ENCODE measurements at places on chromosomes 16 and 17.
A peak's percentile ranks its signal among the peaks of the same experiment; 100 is the strongest.

DNA sequence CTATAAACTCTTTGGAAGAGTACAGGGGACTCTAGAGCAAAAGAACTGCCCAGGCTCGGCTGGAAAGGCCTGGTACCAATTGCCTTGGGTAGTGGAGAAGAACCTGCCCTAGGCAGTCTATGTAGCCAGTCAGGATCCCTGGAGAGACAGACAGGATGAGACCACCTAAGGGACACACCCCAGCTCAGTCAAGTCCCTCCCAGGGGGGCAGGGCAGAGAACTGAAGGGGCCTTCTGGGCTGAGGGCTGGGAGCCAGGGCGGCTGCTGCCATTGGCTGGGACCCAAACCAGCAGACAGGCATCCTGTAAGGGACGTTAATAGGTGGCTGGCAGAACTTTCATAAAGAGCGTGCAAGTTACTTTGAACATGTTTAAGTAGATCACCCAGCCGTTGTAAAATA lies 12.8 kb upstream of the SLC38A8 start:
- no peak for DNase-seq

GRCh38 chr16:84254062-84254461 lies 14.2 kb upstream of the KCNG4 start:
- DNase-seq = no peak

- DNase-seq = no peak
Observed at GRCh38 chr17:57160624-57161023, 75.6 kb downstream of the AKAP1 start.

GRCh38 chr17:32998111-32998886 lies 6.7 kb downstream of the SPACA3 start:
- peak; percentile 35 for DNase-seq

DNA sequence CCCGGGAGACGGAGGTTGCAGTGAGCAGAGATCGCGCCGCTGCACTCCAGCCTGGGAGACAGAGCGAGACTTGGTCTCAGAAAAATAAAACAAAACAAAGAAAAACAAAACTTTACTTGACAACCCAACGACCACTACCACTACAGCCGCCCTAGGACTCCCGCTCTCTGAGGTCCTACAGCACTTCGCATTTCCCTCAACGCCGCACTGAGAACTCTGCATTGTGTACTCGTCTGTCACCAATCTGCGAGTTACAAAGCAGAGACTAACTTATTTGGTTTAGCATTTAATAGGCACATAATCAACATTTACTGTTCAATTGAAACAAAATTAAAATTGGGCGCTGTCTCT lies 479 bp upstream of the ZNF207 start:
- no peak for DNase-seq

DNA sequence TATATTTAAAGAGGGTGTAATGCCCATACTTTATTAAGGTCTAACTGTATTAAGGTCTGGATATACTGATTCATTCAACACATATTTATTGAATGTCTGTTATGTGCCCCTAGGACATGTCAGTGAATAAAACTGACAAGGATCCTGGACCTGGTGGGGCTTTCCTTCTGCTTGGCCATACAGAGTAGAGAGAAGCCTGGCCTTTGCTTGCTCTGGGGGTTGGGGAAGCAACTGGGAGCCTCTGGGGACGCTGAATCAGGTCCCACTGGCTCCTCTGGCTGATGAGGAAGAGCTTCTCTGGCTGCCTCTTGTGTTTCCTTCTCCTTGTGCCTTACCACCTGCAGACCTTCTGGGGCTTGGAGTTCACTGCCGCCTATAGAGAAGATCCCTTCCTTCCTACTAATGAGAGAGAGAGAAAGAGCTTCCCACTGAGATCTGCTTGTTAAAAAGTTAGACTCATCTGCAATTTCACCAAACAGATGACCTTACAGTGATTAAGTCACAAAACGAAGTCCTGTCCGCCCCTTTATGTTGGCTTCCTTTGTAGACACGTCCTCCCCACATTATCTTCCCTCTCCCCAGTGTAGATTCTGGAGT lies 49.7 kb downstream of the MSI2 start:
- DNase-seq = no peak

- peak; percentile 28 for DNase-seq
Observed at GRCh38 chr16:495127-495748, 32.3 kb upstream of the CAPN15 start.

GRCh38 chr16:56108724-56109123 lies 82.6 kb upstream of the GNAO1 start:
- peak; percentile 27 for DNase-seq

DNA sequence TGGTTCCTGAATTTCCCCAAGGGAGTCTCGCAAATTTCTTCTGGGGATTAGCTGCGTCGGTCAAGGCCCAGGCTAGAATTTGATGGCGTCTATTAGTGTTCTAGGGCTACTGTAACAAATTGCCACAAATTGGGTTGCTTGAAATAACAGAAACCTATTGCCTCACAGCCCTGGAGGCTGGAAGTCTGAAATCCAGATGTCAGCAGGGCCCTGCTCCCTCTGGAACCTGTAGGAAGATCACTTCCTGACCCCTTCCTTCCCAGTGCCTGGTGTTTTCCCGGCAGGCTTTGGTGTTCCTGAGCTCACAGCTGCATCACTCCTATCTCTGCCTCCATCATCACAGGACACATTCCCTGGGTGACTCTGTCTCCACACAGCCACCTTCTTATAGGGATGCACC lies 24.4 kb downstream of the DHRS7C start:
- no peak for DNase-seq

DNA sequence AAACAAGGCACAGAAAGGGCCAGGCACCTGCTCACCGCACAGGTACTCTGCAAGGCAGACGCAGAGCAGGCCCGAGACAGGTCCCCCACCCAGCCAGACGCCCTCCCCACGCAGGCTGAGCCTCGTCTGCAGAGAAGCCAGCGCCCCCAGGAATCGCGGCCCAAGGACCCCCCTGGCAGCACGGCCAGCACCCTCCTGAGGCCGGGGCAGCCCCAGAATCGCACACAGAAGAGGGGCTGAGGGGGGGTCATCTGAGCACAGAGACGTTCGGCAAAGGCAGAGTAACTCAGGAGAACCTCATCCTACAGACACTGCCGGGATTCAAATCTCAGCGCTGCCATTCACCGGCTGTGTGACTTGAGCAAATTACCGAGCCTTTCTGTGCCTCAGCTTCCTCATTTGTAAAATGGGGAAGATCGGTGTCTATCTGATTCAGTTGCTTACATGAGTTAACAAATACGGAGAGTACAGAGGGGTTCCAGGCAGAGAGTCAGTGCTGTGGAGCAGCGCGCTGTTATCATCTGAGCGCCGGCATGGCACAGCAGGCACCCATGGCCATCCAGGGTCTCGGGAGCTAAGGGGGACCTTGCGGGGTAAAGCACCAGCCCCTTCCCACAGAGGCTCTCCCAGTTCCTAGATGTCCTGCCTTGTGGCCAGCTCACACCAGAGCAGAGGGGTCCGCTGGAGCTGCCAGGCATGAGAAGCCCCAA lies 10.4 kb downstream of the EMC6 start:
- DNase-seq = no peak

GRCh38 chr16:78007121-78007520 lies 15.2 kb upstream of the CLEC3A start:
- no peak for DNase-seq

DNA sequence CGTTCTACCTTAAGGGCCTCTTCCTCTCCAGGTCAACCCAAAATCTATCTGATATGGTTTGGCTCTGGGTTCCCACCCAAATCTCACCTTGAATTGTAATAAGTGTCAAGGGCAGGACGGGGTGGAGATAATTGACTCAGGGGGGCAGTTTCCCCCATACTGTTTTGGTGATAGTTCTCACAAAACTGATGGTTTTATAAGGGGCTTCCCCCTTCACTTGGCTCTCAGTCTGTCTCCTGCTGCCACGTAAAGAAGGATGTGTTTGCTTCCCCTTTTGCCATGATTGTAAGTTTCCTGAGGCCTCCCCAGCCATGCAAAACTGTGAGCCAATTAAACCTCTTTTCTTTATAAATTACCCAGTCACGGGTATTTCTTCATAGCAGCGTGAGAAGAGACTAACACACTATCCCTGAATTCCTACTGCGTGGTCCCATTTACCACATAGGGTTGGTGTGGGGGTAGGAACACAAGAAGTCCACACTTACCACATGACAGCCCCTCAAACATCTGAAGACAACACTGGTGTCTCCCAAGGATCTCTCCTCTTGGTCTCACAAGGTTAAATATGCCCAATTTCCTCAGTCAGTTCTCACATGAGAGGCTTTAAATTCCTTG lies 8.2 kb downstream of the COTL1 start:
- DNase-seq = no peak

GRCh38 chr17:73652886-73653480 lies 8.7 kb upstream of the SDK2 start:
- no peak for DNase-seq

GRCh38 chr17:20123209-20123608 lies 114.0 kb downstream of the SPECC1 start:
- no peak for DNase-seq

DNA sequence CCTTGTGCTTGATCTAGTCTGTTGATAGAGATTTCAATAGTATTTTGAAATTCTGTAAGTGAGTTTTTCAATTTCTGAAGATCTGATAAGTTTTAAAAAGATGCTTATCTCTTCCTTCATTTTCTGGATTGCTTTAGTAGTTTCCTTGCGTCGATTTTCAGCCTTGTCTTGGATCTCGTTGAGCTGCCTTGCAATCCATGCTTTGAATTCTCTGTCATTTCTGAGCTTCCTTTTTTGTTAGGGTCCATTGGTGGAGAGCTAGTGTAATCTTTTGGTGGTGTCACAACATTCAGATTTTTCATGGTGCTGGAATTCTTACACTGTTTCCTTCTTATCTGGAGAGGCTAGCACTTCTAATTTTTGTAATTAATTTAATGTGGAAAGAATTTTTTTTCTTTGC lies 61.1 kb downstream of the SLFN11 start:
- DNase-seq = no peak

DNA sequence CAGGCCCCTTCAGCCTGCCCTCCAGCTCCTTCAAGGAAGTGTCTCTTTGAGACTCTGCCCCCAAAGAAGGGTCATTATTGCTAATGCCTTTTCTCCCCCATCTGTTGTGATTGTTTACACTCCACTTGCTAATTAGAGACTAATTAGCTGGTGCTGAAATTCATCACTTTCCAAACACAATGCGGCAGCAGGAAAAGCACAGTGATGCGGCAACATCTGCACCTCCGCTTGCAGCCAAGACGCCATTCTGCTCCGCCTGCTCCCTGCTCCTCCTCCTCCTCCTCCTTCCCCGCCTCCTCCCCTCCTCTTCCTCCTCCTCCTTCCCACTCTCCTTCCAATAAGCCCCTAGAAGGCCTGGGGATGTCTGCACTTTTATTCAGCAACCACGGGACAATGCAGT lies 110.5 kb downstream of the SDK2 start:
- peak; percentile 33 for DNase-seq

DNA sequence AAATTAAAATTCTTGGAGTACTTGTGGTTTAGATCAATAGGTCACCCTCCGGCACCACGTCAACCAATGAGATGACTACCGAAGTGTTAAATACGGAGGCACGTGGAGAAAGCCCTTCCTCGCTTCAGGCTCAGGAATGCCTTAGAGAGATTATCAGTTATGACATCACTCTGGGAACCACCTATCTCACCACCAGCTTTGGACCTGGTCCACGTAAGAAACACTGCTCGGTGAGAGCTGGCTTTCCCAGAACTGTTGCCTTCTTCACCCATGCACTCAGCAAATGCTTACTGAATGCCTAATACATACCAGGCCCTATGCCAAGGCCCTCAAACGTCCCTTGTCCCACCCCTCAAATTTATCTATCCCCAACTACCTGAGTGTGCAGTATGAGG lies 71.3 kb downstream of the SMG6 start:
- no peak for DNase-seq

GRCh38 chr17:28662527-28662829 lies 473 bp downstream of the SUPT6H start:
- peak; percentile 31 for DNase-seq

DNA sequence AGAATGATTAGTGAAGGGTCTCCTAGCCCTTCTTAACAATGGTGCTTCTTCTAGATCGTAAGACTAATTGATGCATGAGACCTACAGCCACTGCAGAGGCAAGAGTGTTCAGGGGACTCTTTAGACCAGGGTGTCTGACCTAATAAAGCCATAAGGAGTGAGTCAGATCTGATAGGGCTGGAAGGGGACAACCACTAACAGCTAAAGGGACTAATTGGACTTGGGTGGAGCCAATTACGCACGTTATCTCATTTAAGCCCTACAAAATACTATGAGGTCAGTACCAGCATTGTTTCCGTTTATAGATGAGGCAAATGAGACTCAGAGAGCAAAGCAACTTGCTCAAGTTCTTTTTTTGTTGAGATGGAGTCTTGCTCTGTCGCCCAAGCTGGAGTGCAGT lies 14.5 kb upstream of the RNF222 start:
- DNase-seq = no peak

GRCh38 chr16:52572656-52573055 lies 25.7 kb upstream of the TOX3 start:
- DNase-seq = no peak

- DNase-seq = no peak
Observed at GRCh38 chr17:72423718-72424117, 302.9 kb downstream of the SOX9 start.

DNA sequence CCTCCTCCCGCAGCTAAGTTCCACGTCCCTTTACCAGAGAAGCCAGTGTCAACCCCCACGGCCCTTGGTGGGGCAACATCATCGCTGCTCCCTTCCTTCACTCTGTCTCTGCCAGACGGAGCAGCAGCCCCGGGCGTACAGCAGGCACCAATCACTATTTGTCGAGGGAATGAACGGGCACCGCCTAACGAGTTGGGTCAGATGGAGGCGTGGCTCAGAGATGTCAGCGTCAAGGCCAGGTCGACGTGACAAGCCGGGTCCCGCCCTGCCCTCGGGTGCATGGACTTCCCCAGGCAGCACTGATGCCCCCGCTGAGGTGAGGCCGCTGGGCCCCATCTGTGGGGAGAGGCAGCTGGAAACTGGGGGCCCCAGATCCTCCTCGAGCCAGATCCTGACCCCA lies 50.0 kb downstream of the CBFA2T3 start:
- no peak for DNase-seq

DNA sequence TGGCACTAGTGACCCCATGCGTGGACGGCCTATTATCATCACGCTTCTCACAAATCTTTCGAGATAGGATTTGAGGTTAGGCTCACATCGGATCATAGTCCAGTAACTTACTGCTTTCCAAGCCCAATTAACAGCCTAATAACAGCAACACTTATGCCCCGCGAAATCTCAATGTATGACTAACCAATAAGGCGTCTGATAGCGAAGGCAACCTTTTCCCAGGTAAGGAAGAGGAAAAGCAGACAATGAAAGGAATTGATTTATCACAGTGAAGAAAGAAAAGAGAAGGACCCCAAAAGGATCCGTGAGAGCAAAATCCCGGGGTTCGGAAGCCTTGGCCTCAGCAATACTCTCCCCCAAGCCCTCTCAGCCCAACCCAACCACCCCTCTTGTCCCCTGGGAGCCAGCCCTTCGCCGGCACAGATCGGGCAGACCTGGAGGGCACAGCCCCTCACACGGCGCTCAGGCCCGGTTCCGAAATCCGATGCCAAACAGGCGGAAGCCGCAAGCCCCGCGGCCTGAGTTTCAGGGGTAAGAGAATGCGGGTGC lies 534 bp downstream of the GPATCH8 start:
- DNase-seq = no peak

GRCh38 chr17:19495828-19496528 lies 37.7 kb upstream of the SLC47A1 start:
- no peak for DNase-seq
